ENCODE measurements at places on chromosomes 2 and 18.
A peak's percentile ranks its signal among the peaks of the same experiment; 100 is the strongest.

- peak; percentile 29 for DNase-seq
Observed at GRCh38 chr2:64327129-64327509, 126.8 kb upstream of the LGALSL start.

DNA sequence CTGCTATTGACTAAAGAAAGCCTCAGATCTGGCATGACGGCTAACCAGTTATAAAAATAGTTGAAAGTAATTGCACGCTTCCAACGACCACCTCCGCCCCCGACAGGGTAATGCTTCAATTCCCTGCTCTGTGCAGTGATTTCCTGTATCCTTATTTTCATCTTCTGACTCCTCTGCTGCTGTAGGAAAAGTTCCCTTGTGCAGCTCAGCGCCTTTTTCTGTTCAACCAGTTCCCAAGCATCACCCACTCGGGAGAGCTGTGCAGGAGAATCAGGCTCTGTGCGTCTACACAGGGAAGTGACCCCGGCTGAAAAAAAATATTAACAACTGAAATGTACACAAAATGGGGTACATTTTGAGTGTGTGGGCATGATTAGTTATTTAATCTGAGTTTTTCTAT is 91.3 kb upstream of the COPS8 start:
- no peak for DNase-seq

- DNase-seq, result peak; percentile 23
Observed at GRCh38 chr2:28169492-28169891, 223.2 kb upstream of the FOSL2 start.

- no peak for DNase-seq
Observed at GRCh38 chr2:63875131-63875527, 33.4 kb downstream of the UGP2 start.

DNA sequence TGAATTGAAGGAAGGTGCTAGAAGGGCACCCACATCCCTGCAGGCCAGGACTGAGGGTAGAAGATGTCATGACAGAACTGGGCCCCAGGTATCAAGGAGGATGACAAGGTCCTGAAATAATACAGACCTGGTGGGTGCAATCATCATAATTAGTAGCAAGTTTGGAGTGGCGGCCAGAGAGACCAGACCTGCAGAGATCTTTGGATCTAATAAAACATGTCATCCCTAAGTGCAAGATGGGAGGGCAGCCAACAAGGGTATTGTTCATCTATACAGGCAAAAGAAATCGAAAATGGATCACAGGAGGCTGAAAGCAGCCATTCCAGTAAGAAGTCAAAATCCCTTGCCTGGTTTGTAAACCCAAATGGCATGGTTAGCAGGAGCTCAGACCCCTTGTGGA is 111.3 kb upstream of the BOD1L2 start:
- DNase-seq, result no peak

- no peak for DNase-seq
Observed at GRCh38 chr2:122108186-122108585, 352.7 kb downstream of the TSN start.

DNA sequence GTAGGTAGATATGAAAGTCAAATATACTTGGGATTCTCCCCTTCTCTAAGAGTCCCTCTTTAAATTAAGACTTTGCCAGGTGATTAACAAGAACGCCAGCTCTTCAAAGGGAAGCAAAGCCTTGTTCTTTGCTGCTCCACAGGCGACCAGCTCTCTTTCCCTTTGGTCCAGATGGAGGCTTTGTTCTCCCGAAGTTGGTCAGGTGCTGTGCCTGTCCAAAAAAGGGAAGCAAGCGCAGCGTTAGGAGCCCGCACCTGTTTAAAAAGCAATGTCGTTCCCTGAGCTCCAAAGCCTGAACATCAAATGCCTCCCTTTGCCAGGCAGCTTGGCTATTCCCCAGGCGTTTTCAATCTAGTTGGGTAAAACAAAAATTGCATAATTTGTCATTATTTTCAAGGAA is 1913.1 kb upstream of the PIK3C3 start:
- no peak for DNase-seq

GRCh38 chr2:144248350-144249034 is 271.4 kb downstream of the ZEB2 start:
- DNase-seq, result no peak

DNA sequence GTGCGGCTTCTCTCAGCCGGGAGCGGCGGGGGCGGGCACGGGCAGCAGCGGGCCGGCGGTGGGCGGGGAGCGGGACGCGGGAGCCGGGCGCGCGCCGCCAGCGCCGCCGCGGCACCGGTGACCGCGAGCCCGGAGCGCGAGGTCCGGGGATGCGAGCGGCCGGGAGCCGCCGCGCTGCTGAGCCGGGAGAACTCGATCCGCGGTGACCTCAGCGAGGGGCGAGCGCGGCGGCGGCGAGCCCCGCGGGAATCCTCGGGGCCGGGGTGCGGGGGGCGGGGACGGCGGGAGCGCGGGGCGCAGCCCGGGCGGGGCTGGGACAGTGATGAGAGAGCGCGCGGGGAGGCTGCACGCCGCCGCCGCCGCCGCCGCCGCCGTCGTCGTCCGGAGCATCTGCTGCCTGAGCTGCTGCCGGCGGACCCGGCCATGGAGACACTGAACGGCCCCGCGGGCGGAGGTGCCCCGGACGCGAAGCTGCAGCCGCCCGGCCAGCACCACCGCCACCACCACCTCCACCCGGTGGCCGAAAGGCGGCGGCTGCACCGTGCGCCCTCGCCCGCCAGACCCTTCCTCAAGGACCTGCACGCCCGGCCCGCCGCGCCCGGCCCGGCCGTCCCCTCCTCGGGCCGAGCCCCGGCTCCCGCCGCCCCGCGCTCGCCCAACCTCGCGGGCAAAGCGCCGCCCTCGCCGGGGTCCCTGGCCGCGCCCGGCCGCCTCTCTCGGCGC is at the start of gene MTCL1:
Gene MTCL1 (plus strand): TSS at position 319 of the 723 bp plus-strand sequence. CDS start 105 bp downstream, at position 424.
- DNase-seq, result peak; percentile 58

DNA sequence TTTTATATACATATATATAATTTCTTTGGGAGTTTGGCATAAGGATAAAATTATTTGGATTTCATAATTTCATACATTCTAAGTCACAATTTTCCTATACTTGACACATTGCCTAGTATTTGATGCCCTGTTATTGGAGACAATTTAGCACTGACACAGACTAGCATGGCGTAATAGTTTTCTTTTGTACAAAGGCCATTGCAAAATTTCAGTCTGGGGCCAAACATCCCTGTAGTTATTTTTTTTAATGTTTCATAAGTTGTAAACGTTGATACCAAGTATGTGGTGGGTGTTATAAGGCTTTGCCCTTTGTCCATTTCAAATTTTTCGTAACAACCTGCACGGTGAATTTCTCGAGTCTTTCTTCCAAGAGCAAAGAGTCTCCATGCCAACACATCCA is 95.7 kb upstream of the NRP2 start:
- DNase-seq, result no peak

DNA sequence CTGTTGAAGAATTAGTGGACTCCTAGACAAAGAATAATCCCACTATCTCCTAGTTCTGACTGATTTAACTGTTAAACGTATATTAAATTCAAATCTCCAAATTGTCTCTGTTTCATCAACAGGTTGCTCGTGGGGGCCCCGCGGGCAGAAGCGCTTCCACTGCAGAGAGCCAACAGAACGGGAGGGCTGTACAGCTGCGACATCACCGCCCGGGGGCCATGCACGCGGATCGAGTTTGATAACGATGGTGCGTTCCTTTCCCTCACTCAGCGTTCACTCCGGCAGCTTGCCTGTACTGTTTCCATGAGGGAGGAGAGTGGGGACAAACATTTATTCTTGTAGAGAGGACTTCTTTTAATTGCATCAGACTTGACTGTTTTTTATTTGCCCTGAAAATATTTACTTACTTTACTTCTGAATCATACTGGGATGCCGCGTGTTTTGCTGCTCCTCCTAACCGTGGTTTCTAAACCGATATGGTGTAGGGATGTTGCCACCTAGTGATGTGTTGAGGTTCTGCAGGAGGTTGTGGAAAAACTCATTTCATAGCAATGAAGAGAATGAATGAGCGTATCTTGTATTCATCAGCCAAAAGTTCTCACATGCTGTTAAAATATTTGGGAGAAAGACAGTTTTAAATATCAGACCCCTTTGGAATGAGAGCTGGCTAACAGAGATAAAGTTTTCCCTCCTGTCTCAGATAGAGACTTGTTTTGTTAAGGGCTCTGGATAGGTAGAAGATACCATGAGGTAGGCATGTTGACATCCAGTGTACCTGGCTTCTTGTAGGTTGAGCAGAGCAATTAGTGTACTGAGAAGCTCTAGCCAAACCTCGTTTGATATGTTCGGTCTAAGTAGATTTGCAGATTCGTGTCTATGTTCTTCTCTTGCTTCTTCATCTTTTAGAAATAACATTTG is 38.3 kb downstream of the ITGA6 start:
- peak; percentile 87 for DNase-seq

DNA sequence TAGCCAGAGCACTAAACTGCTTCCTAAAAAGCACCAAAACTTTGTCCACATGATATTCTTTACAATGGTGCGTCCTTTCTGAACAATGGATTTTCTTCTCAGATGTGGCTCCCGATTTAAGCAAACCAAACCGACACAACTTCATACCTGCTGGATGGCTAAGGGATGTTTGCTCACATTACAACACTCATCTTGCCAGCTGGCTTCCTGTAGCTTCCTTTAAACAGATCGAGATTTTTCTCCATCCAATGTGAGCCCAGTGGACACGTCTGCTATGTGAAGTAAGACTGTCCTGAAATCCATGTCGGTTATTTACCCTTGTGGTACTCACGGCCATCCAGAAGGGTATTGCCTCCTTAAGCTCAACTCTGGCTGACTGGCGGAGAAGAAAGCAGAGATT is 126.5 kb downstream of the MAPK4 start:
- no peak for DNase-seq

GRCh38 chr2:195582188-195582587 is 74.8 kb upstream of the SLC39A10 start:
- no peak for DNase-seq

DNA sequence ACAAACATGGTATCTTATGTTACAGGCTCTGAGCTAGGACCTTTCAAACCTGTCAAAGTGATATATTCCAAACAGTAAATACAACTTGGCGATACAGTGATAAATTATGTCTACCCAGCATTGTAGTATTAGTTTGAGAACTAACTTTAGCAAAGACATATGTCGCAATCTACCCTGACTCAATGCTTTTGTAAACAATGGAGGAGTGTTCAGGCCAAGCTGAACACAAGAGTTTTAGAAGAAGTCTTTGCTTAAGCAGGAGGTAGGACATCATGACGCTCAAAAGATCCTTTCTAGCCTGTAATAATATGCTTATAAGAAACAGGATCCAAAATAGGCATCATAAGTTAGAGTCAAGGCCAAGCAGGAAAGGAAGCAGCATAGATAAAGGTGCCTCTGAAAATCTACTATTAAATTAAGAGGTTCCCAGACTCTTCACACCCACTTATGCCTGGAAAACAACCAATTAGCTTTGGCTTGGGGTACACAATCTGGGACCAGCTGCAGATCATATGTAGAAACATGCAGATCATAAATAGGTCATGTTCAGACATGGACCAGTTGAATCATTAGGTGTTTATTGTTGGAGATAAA is 132.5 kb downstream of the CSRNP3 start:
- DNase-seq, result peak; percentile 13

- DNase-seq, result no peak
Observed at GRCh38 chr2:167355821-167356220, 467.5 kb downstream of the XIRP2 start.

GRCh38 chr18:23141104-23141999 is 6.1 kb downstream of the CABLES1 start:
- DNase-seq, result no peak

- no peak for DNase-seq
Observed at GRCh38 chr2:74759986-74760385, 73.9 kb upstream of the HK2 start.

DNA sequence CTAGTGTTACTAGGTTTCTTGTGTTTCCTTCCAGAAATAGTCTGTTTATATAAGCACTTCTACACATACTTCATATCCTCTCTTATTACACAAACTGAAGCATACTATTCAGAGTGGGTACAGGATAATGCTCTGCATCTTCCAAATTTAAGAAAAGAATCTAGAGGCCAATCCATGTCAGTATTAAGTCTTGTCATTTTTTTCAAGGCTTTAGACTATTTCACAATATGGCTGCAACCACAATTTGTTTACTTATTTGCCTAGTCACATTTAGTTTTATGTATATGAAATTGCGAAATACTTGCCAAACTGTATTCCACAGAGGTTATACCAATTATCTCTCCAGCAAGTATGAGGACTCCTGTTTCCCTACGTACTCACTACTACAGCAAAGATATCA is 27.9 kb downstream of the IWS1 start:
- peak; percentile 15 for DNase-seq

- DNase-seq, result no peak
Observed at GRCh38 chr2:154391051-154391450, 307.4 kb upstream of the KCNJ3 start.
